ENCODE measurements at places on chromosomes 1 and 21. TPM values are rescaled to one million over a fixed set of nuclear protein-coding genes. Genes with fewer than 3 reads are reported as not detected.
A peak's percentile ranks its signal among the peaks of the same experiment; 100 is the strongest.

The SV2A gene
- total RNA-seq = 16.4 TPM

The HMCN1 gene
- 7.8 TPM for total RNA-seq

The KIF21B gene
- total RNA-seq = 0.36 TPM

The RGS1 gene
- total RNA-seq = not detected

The PSEN2 gene
- total RNA-seq = 20.0 TPM

The LRRC47 gene
- 15.2 TPM for total RNA-seq

The RAB29 gene
- 7.3 TPM for total RNA-seq

The KIF26B gene
- total RNA-seq = 0.83 TPM

- peak; percentile 94 for DNase-seq
Observed at GRCh38 chr1:45892068-45892785, 88.8 kb downstream of the MAST2 start.

DNA sequence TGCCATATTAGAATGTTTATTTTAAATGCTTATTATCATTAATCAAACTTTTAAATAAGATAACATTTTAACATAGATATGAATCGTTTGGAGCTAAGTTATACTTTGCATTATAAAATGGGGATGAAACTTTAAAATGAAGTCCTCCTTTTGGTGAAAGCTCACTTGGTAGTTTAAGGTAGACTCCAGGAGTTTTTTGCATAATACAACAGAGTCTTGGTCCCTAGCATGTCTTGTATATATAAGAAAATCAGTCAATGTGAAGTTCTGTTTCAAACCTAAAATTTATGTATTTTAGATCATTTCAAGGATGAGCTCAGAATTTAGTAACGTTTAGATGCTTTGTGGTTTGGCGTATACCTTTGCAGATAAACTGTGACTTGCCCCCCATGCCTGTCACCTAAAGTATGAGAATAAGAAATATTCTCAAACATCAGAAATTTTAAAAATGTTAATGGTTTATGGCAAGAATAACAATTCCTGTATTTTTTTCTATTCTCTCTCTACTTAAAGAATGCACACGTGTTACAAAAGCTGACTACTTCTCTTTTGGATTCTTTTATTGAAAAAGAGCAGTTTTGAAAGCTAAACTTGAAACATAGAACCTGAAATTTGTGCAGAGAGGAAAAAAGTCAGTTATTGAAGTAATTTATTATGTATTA, 3.8 kb downstream of the NFIA start:
- no peak for DNase-seq

- no peak for DNase-seq
Observed at GRCh38 chr1:3998086-3998485, 98.0 kb upstream of the C1orf174 start.

GRCh38 chr1:64624218-64624713, 120.6 kb upstream of the RAVER2 start:
- DNase-seq = peak; percentile 57

DNA sequence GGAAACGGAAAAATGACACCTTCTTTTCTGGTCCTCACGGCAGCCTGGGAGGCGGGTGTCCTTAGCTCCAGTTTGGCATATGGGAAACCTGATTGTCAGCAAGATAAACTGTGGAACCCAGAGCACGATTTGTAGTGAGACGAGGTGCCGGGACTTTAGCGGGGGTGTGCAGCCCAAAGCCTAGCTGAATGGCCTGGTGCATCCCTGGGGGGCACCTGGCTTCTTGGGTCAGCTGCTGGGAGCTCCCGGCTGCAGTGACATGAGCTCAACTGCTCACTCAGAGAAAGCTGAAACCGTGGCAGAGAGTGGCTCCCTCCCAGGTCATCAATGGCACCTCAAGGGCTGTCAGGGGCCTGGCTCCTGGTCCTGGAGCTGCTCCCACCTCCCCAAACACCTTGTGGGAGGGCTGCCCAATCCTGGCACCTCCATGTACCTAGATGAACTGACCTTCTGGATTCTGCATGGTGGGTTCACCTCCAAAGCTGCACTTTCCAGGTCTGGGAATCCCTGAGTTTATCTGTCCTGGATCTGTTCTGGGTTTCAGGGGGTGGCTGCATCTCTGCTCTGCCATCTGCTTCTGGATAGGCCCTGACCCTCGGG, 260.5 kb downstream of the MATN1 start:
- no peak for DNase-seq

- DNase-seq = no peak
Observed at GRCh38 chr1:206495011-206495461, 12.3 kb upstream of the RASSF5 start.

GRCh38 chr21:33196941-33197374, 32.8 kb upstream of the IFNAR2 start:
- peak; percentile 62 for DNase-seq

GRCh38 chr1:48693180-48693579, 83.5 kb downstream of the BEND5 start:
- no peak for DNase-seq

Data from IMR-90 (cell line).